T-cell (primary cell): ENCODE measurements at places on chromosomes 2 and 18. TPM values are rescaled to one million over a fixed set of nuclear protein-coding genes. Genes with fewer than 3 reads are reported as not detected.

- no peaks in the 10 kb centered on the region for H3K36me3 ChIP-seq
- H3K27me3 ChIP-seq, result no peaks in the 10 kb centered on the region
- no peak overlapping the region for H3K4me3 ChIP-seq
These were observed 9.0 kb upstream of the RASGRP3 start for GRCh38 chr2:33467413-33467812.

DNA sequence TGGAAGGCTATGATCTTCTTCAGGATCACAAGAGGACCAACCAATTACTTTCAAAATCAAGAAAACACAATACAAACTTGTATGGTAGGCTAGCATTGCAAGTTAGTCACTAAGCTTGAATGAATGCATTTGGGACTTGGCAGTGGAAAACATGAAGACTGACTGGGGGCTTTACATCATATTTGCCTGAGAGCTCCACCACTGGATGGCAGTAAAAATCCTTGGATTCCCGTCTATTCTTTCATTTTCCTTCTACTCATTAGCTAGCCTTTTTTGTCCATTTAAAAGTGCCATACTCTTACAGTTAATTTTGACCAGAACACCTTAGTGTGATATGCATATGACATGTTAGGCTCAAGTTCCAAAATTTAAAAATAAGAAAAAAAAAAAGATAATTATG lies 63.5 kb upstream of the RASGRP3 start:
- no peak overlapping the region for H3K4me3 ChIP-seq
- H3K27ac ChIP-seq, result no peak overlapping the region
- H3K27me3 ChIP-seq, result no peaks in the 10 kb centered on the region

GRCh38 chr2:127807678-127808353 lies 3.2 kb downstream of the WDR33 start:
- DNase-seq, result no peak
- no peaks in the 10 kb centered on the region for H3K27me3 ChIP-seq
- H3K4me1 ChIP-seq, result peaks cover 49% of the 10 kb centered on the region
- H3K36me3 ChIP-seq, result peaks cover 2% of the 10 kb centered on the region

The SOCS6 gene
- 0.30 TPM for total RNA-seq

The DSC2 gene
- not detected for total RNA-seq

GRCh38 chr18:58010265-58010664 lies 33.8 kb upstream of the NEDD4L start:
- no peak for DNase-seq
- H3K27ac ChIP-seq, result no peak overlapping the region
- no peaks in the 10 kb centered on the region for H3K4me1 ChIP-seq
- no peaks in the 10 kb centered on the region for H3K36me3 ChIP-seq
- H3K27me3 ChIP-seq, result peaks cover 2% of the 10 kb centered on the region

GRCh38 chr2:102386867-102387541 lies 31.4 kb downstream of the IL18R1 start:
- no peak for DNase-seq
- H3K4me1 ChIP-seq, result peaks cover 3% of the 10 kb centered on the region
- H3K27ac ChIP-seq, result no peak overlapping the region

DNA sequence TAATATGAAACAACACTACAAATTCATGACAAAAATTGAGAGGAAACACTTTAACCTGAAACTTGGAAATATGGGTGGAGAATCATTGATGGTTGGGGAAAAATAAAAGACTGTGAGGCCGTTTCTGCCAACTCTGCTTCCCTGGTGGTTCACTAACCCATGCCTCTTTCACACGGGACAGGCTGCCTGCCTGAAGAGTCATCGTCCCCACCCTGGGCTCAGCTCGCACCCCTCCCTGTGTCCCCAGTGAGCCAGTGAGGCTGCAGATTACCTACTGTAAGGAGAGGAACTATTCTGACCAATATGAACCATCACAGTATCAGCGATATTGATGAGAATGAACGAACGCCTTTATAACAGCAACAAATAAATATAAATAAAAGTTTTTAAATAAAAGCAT lies 357.8 kb upstream of the CDH20 start:
- DNase-seq, result no peak
- H3K27me3 ChIP-seq, result no peaks in the 10 kb centered on the region
- H3K4me1 ChIP-seq, result no peaks in the 10 kb centered on the region
- no peak overlapping the region for H3K4me3 ChIP-seq
- no peaks in the 10 kb centered on the region for H3K36me3 ChIP-seq
- H3K27ac ChIP-seq, result no peak overlapping the region

The RSAD2 gene
- total RNA-seq, result 7.2 TPM

DNA sequence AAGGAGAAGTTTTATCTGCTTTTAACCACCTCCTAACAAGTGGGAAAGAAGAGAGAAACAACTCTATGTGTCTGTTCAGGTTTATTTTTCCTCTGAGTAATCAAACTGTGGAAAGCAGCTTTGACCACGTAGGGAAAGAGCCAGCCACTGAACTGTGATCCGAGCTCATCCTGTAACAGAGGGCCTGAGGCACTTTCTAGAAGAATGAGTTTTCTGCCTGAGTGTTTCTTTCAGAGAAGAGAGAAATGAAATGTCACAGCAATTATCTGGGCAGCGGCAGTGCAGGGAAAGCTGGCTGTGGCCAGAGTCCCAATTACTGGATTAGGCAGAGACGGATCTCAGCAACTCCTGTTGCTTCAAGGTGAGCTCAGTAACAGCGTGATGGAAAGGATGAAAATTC lies 151.9 kb downstream of the CD226 start:
- H3K27ac ChIP-seq, result no peak overlapping the region
- H3K27me3 ChIP-seq, result no peaks in the 10 kb centered on the region
- H3K36me3 ChIP-seq, result no peaks in the 10 kb centered on the region
- no peak for DNase-seq

The RTP5 gene
- total RNA-seq, result 1.3 TPM

GRCh38 chr2:211835695-211836094 lies 702.9 kb downstream of the ERBB4 start:
- no peaks in the 10 kb centered on the region for H3K27me3 ChIP-seq
- no peaks in the 10 kb centered on the region for H3K36me3 ChIP-seq
- H3K4me1 ChIP-seq, result no peaks in the 10 kb centered on the region
- DNase-seq, result no peak
- no peak overlapping the region for H3K27ac ChIP-seq

DNA sequence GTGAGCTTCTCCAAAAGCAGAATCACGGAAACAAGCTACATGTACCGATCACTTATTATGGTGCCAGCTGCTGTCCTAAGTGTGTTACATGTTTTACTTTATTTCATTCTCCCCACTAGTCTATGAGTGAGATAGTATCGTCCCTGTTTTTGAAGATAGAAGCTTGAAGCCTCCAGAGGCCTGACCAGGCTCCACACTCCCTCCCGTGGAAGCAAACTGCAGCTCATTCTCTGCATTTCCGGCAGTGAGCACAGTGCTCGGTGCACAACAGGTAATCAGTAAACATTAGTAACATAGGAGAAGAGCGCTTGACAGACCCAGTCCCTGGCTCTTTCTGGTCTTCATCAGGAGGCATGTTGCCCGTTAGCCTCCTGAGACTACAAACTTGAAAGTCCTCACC lies 72.9 kb downstream of the ZBTB7C start:
- H3K36me3 ChIP-seq, result no peaks in the 10 kb centered on the region
- H3K27ac ChIP-seq, result no peak overlapping the region
- no peak overlapping the region for H3K4me3 ChIP-seq
- no peaks in the 10 kb centered on the region for H3K27me3 ChIP-seq
- no peaks in the 10 kb centered on the region for H3K4me1 ChIP-seq

The ALKAL2 gene
- total RNA-seq, result 0.35 TPM

The CXCR1 gene
- total RNA-seq, result 0.23 TPM

The KANSL1L gene
- total RNA-seq, result 5.1 TPM

- H3K4me3 ChIP-seq, result no peak overlapping the region
- H3K27ac ChIP-seq, result no peak overlapping the region
- no peaks in the 10 kb centered on the region for H3K27me3 ChIP-seq
These were observed 39.5 kb upstream of the NPAS2 start for GRCh38 chr2:100780203-100781008.

- H3K36me3 ChIP-seq, result no peaks in the 10 kb centered on the region
- no peak overlapping the region for H3K4me3 ChIP-seq
- H3K4me1 ChIP-seq, result no peaks in the 10 kb centered on the region
These were observed 246.1 kb upstream of the TNP1 start for GRCh38 chr2:217105733-217106649.

The RAPGEF4 gene
- total RNA-seq, result 2.5 TPM

DNA sequence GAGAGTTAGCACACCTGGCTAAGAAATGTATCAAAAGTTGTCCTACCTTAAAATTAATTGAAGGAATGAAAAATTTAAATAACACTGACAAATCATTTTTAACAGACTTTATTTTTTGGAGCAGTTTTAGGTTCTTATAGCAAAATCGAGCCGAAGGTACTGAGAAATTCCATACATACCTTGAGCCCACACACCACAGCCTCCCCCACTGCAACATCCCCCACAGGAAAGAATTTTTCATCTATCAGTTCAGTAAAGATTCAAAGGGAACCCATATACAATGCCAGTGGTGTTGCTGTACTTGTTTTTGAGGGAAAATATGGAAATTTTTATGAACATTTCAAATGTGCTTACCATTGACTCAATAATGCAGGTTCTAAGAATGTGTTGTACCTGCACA lies 169.8 kb upstream of the HS6ST1 start:
- no peak overlapping the region for H3K4me3 ChIP-seq
- H3K4me1 ChIP-seq, result no peaks in the 10 kb centered on the region
- H3K36me3 ChIP-seq, result no peaks in the 10 kb centered on the region
- no peaks in the 10 kb centered on the region for H3K27me3 ChIP-seq
- DNase-seq, result no peak

DNA sequence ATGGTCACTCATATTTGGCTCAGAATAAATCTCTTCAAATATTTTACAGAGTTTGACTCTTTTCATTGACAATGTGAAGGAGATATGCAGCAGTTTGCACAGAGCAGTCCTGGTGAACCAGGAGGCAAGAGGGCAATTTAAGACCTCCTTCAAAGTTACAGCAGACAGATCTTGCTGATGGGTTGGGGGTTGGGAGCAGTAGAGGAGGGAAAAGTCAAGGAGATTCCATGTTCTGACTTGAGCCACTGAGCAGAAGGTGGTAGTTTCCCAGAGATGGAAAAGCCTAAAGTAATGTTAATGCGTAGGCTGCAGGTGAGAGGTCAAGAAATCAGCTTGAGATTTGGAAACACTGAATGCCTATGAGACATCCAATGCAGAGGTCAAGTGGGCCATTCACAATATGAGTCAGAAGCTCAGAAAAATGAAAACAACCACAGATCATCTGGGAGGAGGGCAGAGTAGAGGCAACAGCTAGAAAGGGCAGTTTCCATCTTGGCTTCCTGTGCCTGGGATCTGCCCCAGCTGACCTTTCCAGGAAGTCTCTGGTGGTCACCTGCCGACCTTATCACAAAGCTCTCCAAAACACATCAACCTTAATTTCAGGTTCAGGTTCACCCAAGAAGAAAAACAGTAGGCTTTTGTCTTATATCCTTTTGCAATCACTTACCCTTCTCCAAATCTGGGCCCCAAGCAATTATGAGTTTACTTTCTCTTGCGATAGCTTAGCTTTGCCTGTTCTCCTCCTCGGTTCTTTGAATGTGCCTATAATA lies 197.5 kb upstream of the ARL4C start:
- peaks cover 24% of the 10 kb centered on the region for H3K27me3 ChIP-seq
- H3K36me3 ChIP-seq, result no peaks in the 10 kb centered on the region
- no peak overlapping the region for H3K27ac ChIP-seq
- no peaks in the 10 kb centered on the region for H3K4me1 ChIP-seq
- DNase-seq, result no peak

GRCh38 chr2:117691595-117691994 lies 122.9 kb upstream of the DDX18 start:
- no peak overlapping the region for H3K27ac ChIP-seq
- H3K4me1 ChIP-seq, result no peaks in the 10 kb centered on the region
- no peaks in the 10 kb centered on the region for H3K36me3 ChIP-seq

- H3K27ac ChIP-seq, result no peak overlapping the region
- H3K4me3 ChIP-seq, result no peak overlapping the region
- H3K36me3 ChIP-seq, result peaks cover 89% of the 10 kb centered on the region
These were observed 86.0 kb downstream of the DGKD start for GRCh38 chr2:233440314-233440713.

GRCh38 chr2:11387843-11388242 lies 43.4 kb upstream of the ROCK2 start:
- no peak overlapping the region for H3K4me3 ChIP-seq
- H3K36me3 ChIP-seq, result no peaks in the 10 kb centered on the region
- no peaks in the 10 kb centered on the region for H3K4me1 ChIP-seq
- H3K27ac ChIP-seq, result no peak overlapping the region

- no peak overlapping the region for H3K27ac ChIP-seq
- H3K4me3 ChIP-seq, result no peak overlapping the region
- no peaks in the 10 kb centered on the region for H3K36me3 ChIP-seq
- H3K4me1 ChIP-seq, result peaks cover 40% of the 10 kb centered on the region
- no peaks in the 10 kb centered on the region for H3K27me3 ChIP-seq
These were observed 8.3 kb upstream of the GAL3ST2 start for GRCh38 chr2:241768251-241768711.
